AG08396 (cell line): ENCODE measurements at places on chromosomes 4 and X.
A peak's percentile ranks its signal among the peaks of the same experiment; 100 is the strongest.

DNA sequence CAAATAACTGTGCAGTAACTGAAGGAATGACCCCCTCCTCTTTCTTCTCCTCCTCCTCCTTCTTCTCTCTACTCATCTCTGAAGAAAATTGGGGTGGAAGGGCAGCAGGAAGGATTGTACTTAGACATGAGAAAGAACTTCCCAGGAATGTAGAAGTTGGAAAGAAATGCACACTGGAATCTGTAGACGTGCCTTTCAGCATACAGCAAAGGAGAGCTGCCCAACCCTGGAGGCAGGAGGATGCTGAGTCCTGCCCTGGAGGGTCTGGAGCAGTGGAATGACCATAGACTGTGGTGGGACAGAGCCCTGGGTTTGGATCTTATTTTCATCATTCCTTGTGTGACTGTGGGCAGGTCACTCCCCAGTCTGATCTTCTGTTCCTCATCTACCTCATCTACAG lies 80.1 kb downstream of the PJA1 start:
- DNase-seq, result no peak

DNA sequence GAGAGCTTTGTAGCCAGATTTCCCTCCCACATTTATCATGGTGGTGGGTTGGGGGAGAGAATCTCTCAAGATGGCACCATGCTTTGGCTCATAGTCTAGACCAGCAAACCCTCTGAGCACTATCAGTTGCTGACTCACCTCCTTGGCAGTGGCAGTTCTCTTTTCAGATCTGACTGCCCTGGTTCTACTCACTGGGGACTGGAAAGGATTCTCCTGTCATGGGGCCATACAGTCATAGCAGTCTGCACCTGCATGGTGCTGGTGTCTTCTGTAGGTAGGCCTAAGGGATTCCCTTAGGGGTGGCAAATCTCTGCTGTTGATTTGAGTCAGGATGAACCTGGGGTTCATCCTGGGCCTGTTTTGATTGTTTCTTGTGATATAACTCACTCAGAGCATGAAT lies 2.6 kb downstream of the TEX13B start:
- no peak for DNase-seq

DNA sequence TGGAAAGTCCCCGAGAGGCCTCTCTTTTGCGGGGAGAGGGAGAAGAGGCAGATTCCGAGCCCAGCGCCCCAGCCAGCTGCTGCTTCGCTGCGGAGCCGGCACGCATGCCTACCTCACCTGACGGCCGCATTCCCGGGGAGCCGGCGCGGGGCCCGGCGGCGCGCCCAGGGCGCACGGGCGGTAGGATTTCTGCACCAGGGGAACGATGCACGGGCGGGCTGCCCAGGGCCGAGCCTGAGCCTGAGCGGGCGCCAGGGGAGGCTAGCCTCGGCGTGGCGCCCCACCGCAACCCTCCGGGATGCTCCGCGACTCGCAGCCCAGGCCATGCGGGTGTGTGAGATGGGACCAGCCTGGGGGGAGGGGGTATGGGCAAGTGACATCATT lies 81.3 kb upstream of the SCML1 start:
- DNase-seq, result peak; percentile 20

DNA sequence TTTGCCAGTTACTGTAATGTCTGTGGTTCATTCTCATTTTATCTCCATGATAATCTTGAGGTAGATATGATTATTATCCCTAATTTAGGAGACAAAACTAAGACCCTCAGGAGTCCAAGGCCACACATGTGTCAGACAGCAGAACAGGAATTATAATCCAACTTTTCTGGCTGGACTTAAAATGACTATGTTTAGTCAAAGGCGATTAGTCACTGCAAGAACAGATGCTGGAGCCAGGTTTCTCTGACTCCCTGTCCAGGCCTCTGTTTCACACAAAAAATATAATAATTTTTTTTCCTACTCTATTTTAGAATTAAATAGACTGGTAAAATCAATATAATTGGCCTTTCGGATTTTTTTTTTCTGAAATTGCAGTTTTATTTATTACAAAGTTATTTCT lies 56.7 kb upstream of the TMEM131L start:
- peak; percentile 53 for DNase-seq

DNA sequence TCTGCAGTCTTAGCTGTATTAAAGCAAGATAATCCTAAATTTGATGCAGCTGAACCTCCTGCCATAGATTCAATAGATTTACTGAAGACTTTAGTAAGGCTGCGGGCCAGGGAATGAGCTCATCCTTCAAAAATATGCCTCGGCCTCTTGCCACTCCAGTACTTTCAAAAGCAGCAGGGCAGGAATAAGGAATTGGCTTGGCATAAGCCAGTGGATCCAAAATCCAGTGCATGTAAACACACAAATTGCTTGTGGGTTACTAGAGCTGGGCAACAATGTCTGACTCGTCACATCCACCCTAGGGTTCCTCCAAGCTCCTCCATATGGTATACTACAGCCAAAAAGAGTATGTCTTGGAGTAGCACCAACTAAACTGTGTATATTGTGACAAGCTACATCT lies 165.0 kb downstream of the AMELX start:
- DNase-seq, result no peak

GRCh38 chr4:176745902-176746301 lies 46.8 kb downstream of the VEGFC start:
- no peak for DNase-seq

DNA sequence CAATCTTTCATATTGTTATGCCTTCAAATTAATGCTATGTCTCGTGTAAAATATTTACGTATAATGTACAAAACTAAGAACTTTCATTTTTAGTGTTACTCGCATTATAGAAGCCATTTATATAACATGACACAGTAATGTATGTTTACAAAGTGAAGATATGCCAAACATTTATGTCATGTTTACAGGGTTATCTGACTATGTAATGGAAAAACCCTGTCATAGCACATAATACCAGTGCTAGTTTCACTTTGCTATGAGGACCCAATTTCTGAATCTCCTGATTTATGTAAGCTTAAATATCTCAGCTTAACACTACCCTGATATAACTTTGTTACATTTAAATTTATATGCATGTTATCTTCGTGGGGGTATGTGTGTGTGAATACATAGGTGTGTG lies 233.1 kb downstream of the FAT4 start:
- no peak for DNase-seq

DNA sequence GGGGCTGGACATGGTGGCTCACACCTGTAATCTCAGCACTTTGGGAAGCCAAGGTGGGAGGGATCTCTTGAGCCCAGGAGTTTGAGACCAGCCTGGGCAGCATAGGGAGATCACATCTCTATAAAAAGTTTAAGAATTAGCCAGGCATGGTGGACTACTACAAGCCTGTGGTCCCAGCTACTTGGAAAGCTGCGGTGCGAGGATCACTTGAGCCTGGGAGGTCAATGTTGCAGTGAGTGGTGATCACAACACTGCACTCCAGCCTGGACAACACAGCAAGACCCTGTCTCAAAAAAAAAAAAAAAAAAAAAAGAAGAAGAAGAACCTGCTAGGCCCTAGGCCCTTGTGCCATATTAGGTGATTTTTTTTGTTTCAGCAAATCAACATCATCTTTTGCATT lies 12.2 kb downstream of the SRD5A3 start:
- no peak for DNase-seq

GRCh38 chr4:65617416-65617815 lies 52.9 kb downstream of the EPHA5 start:
- DNase-seq, result no peak

GRCh38 chr4:61727286-61727685 lies 527.2 kb downstream of the ADGRL3 start:
- no peak for DNase-seq

GRCh38 chr4:183960046-183960420 lies 54.9 kb downstream of the STOX2 start:
- DNase-seq, result peak; percentile 38

GRCh38 chr4:186755550-186756519 lies 32.2 kb upstream of the FAT1 start:
- DNase-seq, result no peak

GRCh38 chrX:24426340-24426913 lies 38.7 kb upstream of the PDK3 start:
- no peak for DNase-seq

GRCh38 chr4:38062088-38062775 lies 102.0 kb downstream of the PTTG2 start:
- DNase-seq, result peak; percentile 68

DNA sequence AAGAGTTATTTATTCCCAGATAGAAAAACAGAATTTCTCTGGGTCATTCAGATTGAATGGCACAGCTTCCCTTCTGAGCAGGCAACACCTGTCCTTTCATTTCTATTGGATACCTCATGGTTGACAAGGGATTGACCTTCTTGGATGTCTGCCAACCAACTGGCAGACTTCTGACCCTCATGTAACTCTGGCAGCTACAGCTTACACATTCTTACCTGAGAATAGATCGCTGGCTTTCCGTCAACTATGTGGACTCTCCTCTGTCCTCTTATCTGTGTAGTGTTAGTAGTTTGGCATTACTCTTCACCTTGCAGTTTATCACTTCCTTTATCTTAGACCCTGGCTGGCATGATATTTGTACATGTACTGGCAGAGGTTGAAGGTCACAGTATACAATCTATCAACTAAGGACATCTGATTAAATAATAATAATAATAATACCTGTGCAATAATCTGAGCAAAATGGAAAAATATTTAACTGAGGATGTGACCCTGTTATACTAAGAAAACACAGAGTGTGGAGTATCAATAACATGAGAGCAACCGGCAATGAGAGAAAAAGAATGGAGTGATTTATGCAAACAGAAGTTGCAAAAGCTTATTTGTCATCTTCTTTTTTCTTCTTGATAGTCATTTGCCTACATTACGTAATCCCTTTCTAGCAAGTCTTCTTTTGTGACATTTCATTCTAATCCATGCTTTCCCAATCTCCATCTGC lies 1118.2 kb downstream of the ARAP2 start:
- DNase-seq, result no peak

DNA sequence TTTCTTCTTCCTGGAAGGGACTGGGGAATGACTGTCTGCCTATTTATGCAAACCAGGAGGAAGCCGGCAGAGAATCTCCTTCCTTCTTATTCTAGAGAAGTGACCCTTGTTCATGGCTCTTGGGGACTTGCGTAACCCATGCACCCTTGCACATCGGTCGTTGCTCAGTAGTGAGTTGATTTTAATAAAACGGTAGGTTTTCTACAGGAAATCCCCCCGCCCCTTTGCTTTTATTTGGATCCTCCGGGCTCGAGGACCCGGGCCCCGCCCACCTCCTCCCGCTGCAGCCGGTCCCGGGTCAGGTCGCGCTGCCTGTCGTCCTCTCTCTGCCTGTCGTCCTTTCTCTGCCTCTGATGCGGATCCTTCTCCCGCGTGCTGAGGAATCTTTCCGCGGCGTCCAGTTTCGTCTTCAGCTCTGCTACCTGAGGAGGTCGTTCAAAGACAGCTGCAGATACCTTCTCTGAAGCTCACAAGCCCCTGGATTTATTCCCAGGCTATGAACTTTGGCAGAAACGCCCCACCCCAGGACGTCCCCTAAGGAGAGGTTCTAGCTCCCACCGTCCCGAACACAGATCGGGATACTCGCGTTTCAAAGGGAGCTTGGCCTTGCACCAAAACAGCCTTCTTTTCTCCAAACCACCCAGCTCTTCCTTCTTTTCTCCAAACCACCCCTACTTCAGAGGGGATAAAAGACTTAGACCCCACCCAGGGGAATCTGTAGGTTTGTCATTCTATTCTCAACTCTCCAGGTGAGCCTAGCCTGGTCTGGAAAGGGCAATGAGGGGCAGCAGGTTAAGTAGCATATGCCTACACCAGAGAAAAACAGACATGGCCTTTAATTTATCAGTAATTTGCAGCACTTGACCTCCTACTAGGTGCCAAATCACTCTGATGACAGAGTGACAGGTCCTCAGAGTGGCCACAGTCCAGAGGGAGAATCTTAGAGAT lies 7.0 kb downstream of the TNIP3 start:
- DNase-seq, result peak; percentile 59

DNA sequence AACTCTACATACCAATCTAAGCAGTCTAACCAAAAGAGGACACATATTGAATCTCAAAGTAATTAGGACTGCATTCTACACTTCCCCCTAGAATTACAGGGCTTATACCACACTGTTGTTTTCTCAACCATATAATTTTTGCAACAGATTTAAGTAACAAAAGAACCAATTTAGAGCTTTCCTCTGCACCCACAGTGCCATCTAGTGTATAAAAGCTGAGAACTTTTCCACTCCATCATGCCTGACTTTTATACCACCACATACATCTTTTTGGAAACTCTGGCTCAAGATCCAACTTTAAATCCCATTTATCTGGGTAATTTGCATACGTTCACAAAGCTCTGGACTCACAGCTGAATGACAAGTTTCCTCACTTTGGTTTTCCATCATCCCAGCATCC lies 99.5 kb downstream of the EFHC2 start:
- DNase-seq, result peak; percentile 17

DNA sequence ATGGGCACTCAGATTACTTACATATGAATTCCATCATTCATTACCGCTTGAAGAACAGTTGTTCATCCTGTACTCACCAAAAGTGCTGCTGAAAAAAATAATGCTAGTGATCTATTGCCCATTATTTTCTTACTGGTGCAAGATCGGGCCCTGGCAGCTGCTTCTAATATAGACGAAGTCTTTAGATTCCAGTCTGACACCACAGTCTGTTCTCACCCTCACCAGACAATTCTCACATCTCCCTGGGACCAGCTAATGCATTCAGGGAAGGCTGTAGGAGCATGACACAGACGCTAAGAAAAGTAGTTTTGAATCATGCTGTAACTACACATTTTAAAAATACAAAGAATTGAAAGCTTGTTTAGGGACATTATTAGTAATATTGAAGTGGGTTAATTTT lies 13.8 kb downstream of the GEMIN8 start:
- no peak for DNase-seq

GRCh38 chr4:164904336-164904735 lies 27.4 kb downstream of the APELA start:
- no peak for DNase-seq

DNA sequence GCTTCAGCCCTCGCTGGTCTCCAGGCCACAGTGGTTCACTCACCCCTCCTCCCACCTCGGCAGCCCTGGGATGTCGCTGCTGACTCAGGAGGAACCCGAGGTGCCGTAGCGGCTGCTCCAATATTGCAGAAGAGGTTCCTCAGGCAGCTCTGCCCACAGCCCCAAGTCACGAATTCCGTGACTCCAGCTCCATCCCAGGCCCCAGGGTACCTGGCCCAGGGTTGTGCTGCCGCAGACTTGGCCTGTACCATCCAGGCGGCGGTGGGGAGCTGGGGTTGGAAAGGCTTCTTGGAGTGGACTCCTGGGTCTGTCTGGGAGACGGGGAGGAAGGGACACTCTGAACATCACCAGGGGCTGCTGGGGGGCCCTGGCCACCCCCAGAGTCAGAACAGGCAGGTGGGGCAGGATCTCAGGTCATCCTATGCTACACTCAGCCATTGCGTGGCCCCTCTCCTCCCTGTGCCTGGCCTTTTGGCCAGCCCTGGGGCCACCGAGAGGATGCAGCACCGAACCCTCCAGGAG lies 728 bp upstream of the HGFAC start:
- DNase-seq, result no peak

DNA sequence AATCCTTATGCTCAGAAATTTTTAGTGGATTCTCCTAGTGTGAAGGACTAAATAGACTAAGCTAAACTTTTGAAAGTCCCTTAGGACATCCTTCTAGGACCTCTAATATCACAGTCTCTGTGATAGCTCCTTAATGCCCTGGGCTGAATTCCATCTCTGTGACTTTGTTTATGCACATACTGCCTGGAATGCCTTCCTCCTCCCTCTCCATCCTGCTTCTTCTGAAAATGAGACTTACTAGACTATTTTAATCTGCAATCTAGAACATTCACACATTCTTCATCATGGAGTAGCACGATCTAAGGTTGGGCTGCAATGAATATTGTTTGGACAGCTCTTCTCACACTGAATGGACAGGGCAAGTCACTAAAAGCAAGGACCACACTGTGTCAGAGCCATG lies 65.0 kb upstream of the MSX1 start:
- no peak for DNase-seq
